ENCODE measurements at places on chromosomes 3 and 15.

DNA sequence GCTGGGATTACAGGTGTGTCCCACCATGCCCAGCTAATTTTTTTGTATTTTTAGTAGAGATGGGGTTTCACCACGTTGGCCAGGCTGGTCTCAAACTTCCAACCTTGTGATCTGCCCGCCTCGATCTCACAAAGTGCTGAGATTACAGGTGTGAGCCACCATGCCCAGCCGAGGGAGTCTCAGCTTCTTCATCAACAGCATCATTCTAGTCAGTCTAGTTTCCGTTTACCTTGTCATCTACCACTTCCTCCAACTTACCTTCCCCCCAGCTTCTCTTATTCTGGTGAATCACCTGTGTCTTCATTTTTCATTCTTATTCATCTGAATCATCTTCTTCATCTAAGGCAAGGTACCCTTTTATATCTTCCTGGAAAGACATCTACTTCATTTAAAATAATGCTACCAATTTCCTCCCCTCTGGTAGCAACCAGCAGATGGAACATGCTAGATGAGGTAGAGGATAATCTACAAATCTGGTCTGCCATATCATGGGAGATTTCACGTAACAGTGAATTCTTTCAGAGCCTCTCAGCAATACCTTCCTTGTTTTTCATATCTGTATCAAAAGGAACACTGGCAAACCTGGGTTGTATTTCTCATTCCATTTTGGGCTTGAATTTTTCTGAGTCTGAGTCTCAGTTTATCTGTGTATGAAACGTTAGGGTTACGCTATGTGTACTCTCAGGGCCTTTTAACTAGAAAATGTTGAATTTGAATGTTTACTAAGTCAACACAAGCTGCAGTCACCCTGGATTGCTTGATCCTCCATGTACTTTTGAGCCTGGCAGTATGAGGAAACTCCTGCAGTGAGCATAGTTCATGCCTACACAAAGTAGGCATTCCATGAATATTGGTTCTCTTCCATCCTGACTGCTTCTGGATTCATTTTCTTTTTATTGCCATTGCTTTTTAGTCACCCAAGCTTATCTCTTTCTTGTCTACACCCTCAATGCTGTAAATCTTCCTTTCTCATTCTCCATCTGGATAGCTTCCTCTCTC lies 16.8 kb downstream of the LPP start:
- H3K27ac ChIP-seq: no peak overlapping the region
- no peak for DNase-seq
- H3K36me3 ChIP-seq: no peaks in the 10 kb centered on the region
- H3K4me3 ChIP-seq: no peak overlapping the region

GRCh38 chr3:183437061-183437460 lies 8.6 kb upstream of the MCF2L2 start:
- no peaks in the 10 kb centered on the region for H3K36me3 ChIP-seq
- H3K4me3 ChIP-seq: no peak overlapping the region
- H3K4me1 ChIP-seq: peaks cover 6% of the 10 kb centered on the region
- no peak for DNase-seq

DNA sequence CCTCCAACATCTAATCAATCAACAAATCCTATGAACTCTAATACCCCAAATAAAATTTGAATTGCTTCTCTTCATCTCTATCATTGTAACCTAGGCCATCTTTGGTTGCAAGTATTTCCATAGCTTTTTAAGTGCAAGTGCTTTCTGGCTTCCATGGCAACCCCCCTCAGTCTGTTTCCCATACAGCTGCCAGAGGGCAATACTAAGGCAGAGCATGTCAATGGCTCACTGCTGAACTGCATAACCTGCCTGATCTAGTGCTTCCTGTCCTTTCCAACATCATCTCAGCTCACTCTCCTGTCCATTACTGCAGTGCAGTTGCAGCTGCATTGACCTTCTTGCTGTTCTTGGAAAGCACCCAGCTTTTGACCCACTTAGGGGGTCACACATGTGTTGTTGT lies 198.4 kb downstream of the WNT5A start:
- H3K4me1 ChIP-seq: peaks cover 7% of the 10 kb centered on the region
- no peak overlapping the region for H3K4me3 ChIP-seq
- H3K27ac ChIP-seq: no peak overlapping the region
- no peak for DNase-seq

- H3K36me3 ChIP-seq: no peaks in the 10 kb centered on the region
- no peak for DNase-seq
- no peak overlapping the region for H3K27ac ChIP-seq
- H3K4me1 ChIP-seq: peaks cover 2% of the 10 kb centered on the region
These were observed 153.9 kb downstream of the APBA2 start for GRCh38 chr15:29039466-29040369.

DNA sequence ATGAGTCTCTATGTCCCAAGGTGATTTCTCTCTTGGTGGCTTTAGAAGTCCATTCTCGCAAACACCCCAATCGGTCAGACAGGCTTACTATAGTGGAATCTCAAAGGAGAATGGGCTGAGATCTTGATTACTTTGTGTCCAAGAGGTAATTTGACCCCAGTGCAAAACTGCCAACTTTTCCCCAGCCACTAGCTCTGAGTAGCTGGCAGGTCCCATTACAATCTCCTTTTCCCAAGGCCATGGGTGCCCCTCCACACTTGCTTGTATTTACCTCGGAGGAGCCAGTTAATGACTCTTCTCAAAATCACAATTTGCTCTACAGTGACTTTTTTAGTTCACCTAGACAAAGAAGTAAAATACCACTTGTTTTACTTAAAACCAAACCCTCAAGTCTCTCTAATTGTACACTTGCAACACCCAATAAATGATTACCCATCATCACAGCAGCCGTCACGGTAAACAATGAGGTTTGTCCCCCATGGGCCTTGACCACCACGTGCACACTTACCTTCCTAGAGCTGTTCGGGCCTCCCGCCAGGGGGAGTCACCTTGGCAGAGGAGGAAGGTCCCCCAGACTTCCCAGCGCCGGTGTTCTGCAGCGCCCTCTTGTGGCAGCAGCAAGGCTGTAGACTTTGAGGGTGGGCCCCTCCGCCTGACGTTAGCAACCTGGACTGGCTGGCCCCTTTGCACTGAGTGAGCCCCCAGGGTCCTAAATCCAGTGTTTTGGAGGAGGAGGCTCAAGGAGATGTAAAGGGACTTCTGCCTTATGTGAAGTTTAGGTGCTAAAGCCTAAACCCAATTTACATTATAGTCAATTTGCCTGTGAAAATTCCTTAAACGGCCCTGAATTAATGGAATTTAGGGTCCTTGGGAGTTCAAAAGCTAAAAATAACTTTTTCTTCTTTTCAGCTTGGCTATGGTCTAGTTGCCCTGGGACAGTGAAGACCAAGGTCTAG lies 18.7 kb upstream of the HDAC11 start:
- H3K27me3 ChIP-seq: peaks cover 5% of the 10 kb centered on the region
- H3K27ac ChIP-seq: no peak overlapping the region
- no peak overlapping the region for H3K4me3 ChIP-seq
- no peaks in the 10 kb centered on the region for H3K4me1 ChIP-seq
- H3K36me3 ChIP-seq: no peaks in the 10 kb centered on the region

GRCh38 chr3:72182206-72182605 lies 397.3 kb upstream of the PROK2 start:
- no peaks in the 10 kb centered on the region for H3K4me1 ChIP-seq
- H3K36me3 ChIP-seq: no peaks in the 10 kb centered on the region
- H3K4me3 ChIP-seq: no peak overlapping the region
- H3K27ac ChIP-seq: no peak overlapping the region
- DNase-seq: no peak

- peaks cover 4% of the 10 kb centered on the region for H3K4me1 ChIP-seq
- H3K27ac ChIP-seq: no peak overlapping the region
- no peak overlapping the region for H3K4me3 ChIP-seq
- no peak for DNase-seq
- H3K27me3 ChIP-seq: no peaks in the 10 kb centered on the region
These were observed 6.2 kb downstream of the MELTF start for GRCh38 chr3:197023241-197023997.

- H3K27me3 ChIP-seq: no peaks in the 10 kb centered on the region
- peaks cover 1% of the 10 kb centered on the region for H3K4me1 ChIP-seq
- H3K36me3 ChIP-seq: no peaks in the 10 kb centered on the region
- no peak overlapping the region for H3K4me3 ChIP-seq
- no peak for DNase-seq
These were observed 89.4 kb upstream of the ICE2 start for GRCh38 chr15:60568301-60568742.

- DNase-seq: no peak
- no peak overlapping the region for H3K27ac ChIP-seq
- H3K4me1 ChIP-seq: no peaks in the 10 kb centered on the region
- no peak overlapping the region for H3K4me3 ChIP-seq
- H3K36me3 ChIP-seq: no peaks in the 10 kb centered on the region
- H3K27me3 ChIP-seq: no peaks in the 10 kb centered on the region
These were observed 4.3 kb downstream of the SNTN start for GRCh38 chr3:63656786-63657185.

- no peak for DNase-seq
- H3K27ac ChIP-seq: no peak overlapping the region
- H3K27me3 ChIP-seq: no peaks in the 10 kb centered on the region
- H3K4me1 ChIP-seq: no peaks in the 10 kb centered on the region
These were observed 36.1 kb downstream of the CFAP44 start for GRCh38 chr3:113405180-113405579.

- no peaks in the 10 kb centered on the region for H3K27me3 ChIP-seq
- no peaks in the 10 kb centered on the region for H3K36me3 ChIP-seq
- H3K27ac ChIP-seq: no peak overlapping the region
- H3K4me3 ChIP-seq: no peak overlapping the region
- no peaks in the 10 kb centered on the region for H3K4me1 ChIP-seq
These were observed 14.4 kb upstream of the ANKRD28 start for GRCh38 chr3:15812183-15812582.

GRCh38 chr3:58236527-58237237 lies 910 bp upstream of the ABHD6 start:
- no peaks in the 10 kb centered on the region for H3K4me1 ChIP-seq
- no peak for DNase-seq
- no peak overlapping the region for H3K27ac ChIP-seq
- peak overlapping the region; percentile 55 for H3K4me3 ChIP-seq
- peaks cover 8% of the 10 kb centered on the region for H3K27me3 ChIP-seq
- H3K36me3 ChIP-seq: no peaks in the 10 kb centered on the region

GRCh38 chr3:141052201-141053069 lies 1.3 kb downstream of the SPSB4 start:
- no peaks in the 10 kb centered on the region for H3K27me3 ChIP-seq
- no peaks in the 10 kb centered on the region for H3K4me1 ChIP-seq
- H3K27ac ChIP-seq: no peak overlapping the region
- H3K4me3 ChIP-seq: peak overlapping the region; percentile 76
- no peak for DNase-seq
- H3K36me3 ChIP-seq: no peaks in the 10 kb centered on the region

- no peaks in the 10 kb centered on the region for H3K4me1 ChIP-seq
- no peak for DNase-seq
- H3K4me3 ChIP-seq: no peak overlapping the region
- H3K27ac ChIP-seq: no peak overlapping the region
These were observed 529.7 kb downstream of the EDEM1 start for GRCh38 chr3:5717254-5717653.

Data from iPS DF 6.9 (cell line).